ENCODE measurements at places on chromosomes 16 and 17.

DNA sequence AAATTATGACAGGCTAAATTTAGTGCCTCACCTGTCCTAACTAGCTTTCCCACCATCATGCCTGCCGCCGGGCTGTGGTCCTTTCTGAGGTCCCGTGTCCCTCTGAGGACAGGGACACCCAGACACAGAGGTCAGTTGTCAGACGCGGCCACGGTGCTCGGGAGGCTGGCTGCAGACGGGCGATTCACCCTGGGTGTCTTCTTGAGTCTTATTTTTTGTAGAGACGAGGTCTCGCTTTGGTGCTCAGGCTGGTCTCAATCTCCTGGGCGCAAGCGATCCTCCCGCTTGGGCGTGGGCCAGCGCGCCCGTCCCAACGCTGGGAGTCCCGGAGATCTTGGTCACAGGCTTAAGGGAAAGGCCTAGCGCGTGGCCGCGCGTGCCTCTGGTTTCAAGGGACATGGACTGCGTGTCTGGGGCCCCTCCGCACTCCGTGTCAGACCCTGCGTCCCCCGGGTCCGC lies 797 bp upstream of the RAB11FIP3 start:
- H3K4me1 ChIP-seq: peaks cover 28% of the 10 kb centered on the region
- peaks cover 5% of the 10 kb centered on the region for H3K36me3 ChIP-seq
- H3K27ac ChIP-seq: peak overlapping the region; percentile 76
- peaks cover 11% of the 10 kb centered on the region for H3K27me3 ChIP-seq

- no peaks in the 10 kb centered on the region for H3K4me1 ChIP-seq
- no peaks in the 10 kb centered on the region for H3K27me3 ChIP-seq
- no peak overlapping the region for H3K27ac ChIP-seq
- H3K4me3 ChIP-seq: no peak overlapping the region
- no peak for DNase-seq
Measured at GRCh38 chr17:37117373-37118142, 168.8 kb downstream of the AATF start.

- H3K27me3 ChIP-seq: peaks cover 42% of the 10 kb centered on the region
- DNase-seq: no peak
- no peak overlapping the region for H3K4me3 ChIP-seq
- H3K27ac ChIP-seq: no peak overlapping the region
- H3K36me3 ChIP-seq: no peaks in the 10 kb centered on the region
Measured at GRCh38 chr16:82178352-82178751, 8.3 kb upstream of the MPHOSPH6 start.

- H3K4me3 ChIP-seq: no peak overlapping the region
- H3K4me1 ChIP-seq: no peaks in the 10 kb centered on the region
- H3K27me3 ChIP-seq: no peaks in the 10 kb centered on the region
- DNase-seq: no peak
- H3K27ac ChIP-seq: no peak overlapping the region
Measured at GRCh38 chr16:54511222-54511731, 224.7 kb upstream of the IRX3 start.

GRCh38 chr17:39631403-39631802 lies 4.7 kb downstream of the PPP1R1B start:
- H3K36me3 ChIP-seq: no peaks in the 10 kb centered on the region
- DNase-seq: no peak
- peaks cover 26% of the 10 kb centered on the region for H3K27me3 ChIP-seq
- peaks cover 24% of the 10 kb centered on the region for H3K4me1 ChIP-seq

DNA sequence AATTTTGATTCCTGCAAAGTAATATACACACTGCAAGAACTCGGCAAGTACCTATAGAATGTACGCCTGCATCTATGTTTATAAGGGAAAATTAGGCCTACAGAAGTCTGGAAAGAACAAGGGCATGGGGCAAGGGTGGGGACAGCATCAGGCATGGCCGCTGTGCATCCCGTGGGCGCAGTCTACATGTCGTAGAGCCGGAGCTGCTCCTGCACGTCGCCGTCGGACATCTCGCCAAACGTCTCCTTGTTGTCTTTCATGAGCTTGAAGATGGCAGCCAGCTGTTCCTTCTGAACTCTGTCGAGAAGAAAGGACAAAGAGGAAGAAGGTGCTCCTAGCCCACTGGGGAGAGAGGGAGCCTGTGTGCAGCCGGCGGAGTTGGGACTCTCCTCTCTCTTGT lies 33.4 kb downstream of the MXRA7 start:
- no peaks in the 10 kb centered on the region for H3K27me3 ChIP-seq
- H3K4me1 ChIP-seq: peaks cover 19% of the 10 kb centered on the region
- peaks cover 3% of the 10 kb centered on the region for H3K36me3 ChIP-seq
- H3K27ac ChIP-seq: no peak overlapping the region

GRCh38 chr17:64599187-64599676 lies 62.9 kb downstream of the SMURF2 start:
- H3K4me3 ChIP-seq: peak overlapping the region; percentile 57
- peak; percentile 80 for DNase-seq
- peak overlapping the region; percentile 82 for H3K27ac ChIP-seq
- H3K36me3 ChIP-seq: peaks cover 14% of the 10 kb centered on the region

DNA sequence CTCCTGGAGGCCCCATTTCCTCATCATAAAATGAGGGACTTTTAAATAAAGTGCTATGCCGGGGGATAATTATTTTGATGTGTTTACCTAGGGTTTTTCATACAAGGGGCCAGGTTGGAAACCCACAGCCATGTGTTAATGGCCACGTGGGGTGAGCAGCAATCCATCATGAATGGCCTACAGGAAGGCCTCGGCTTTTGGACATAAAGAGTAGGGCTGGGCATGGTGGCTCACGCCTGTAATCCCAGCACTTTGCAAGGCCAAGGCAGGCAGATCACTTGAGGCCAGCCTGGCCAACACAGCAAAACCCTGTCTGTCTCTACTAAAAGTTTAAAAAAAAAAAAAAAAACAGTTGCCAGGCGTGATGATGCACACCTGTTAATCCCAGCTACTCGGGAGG lies 40.3 kb downstream of the MEAK7 start:
- H3K4me1 ChIP-seq: peaks cover 2% of the 10 kb centered on the region
- H3K36me3 ChIP-seq: peaks cover 15% of the 10 kb centered on the region
- no peak overlapping the region for H3K27ac ChIP-seq
- H3K4me3 ChIP-seq: no peak overlapping the region
- H3K27me3 ChIP-seq: no peaks in the 10 kb centered on the region

- H3K36me3 ChIP-seq: peaks cover 20% of the 10 kb centered on the region
- no peak overlapping the region for H3K27ac ChIP-seq
- H3K4me1 ChIP-seq: peaks cover 69% of the 10 kb centered on the region
Measured at GRCh38 chr16:20870122-20870820, 29.9 kb downstream of the DCUN1D3 start.

- H3K4me1 ChIP-seq: peaks cover 16% of the 10 kb centered on the region
- H3K27ac ChIP-seq: no peak overlapping the region
- H3K27me3 ChIP-seq: peaks cover 3% of the 10 kb centered on the region
- peak; percentile 81 for DNase-seq
- H3K4me3 ChIP-seq: no peak overlapping the region
- no peaks in the 10 kb centered on the region for H3K36me3 ChIP-seq
Measured at GRCh38 chr16:30615358-30616091, 5.3 kb upstream of the ZNF689 start.

DNA sequence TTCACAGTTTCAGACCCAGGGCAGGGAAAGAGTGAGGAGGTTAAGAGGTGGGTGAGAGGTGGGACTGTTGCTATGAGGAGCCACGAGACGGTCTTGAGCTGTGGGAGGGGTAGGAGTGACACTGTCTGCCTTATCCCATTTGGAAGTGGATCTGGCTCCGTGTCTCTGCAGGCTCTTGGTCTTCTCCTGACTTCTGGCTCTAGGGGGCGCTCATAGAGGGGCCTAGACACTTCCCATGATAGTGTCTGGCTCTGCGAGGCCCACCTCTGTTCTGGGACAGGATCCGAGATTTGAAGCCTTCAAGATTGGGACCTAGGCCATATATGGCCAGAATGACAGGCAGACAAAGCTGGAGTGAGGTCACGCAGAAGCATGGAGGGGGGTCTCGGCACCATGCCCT lies 204.5 kb downstream of the GSG1L start:
- no peak overlapping the region for H3K4me3 ChIP-seq
- no peak overlapping the region for H3K27ac ChIP-seq
- no peaks in the 10 kb centered on the region for H3K27me3 ChIP-seq
- DNase-seq: no peak
- H3K36me3 ChIP-seq: no peaks in the 10 kb centered on the region

DNA sequence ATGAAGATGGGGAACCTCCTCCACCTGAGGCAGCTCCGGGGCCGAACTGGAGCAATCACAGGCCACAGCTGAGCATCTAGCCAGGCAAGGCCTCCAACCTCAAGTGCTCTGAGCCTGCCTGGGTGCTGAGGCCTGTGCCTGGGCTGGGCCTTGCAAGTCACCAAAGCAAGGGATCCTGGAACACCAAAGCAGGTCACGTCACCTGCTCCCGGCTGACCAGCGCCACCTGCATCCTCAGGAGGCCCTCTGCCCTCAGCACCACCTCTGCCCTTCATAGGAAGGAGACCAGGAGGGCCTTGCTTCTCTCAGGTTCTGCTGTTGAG lies 68.0 kb downstream of the SMPD3 start:
- DNase-seq: no peak
- no peaks in the 10 kb centered on the region for H3K36me3 ChIP-seq
- H3K4me1 ChIP-seq: peaks cover 23% of the 10 kb centered on the region
- no peak overlapping the region for H3K4me3 ChIP-seq
- H3K27ac ChIP-seq: peak overlapping the region; percentile 1

GRCh38 chr16:54936201-54936978 lies 5.7 kb downstream of the IRX5 start:
- peaks cover 16% of the 10 kb centered on the region for H3K4me1 ChIP-seq
- no peak for DNase-seq
- peaks cover 7% of the 10 kb centered on the region for H3K36me3 ChIP-seq
- H3K27me3 ChIP-seq: peaks cover 83% of the 10 kb centered on the region
